ENCODE measurements at places on chromosomes 6 and 20. TPM values are rescaled to one million over a fixed set of nuclear protein-coding genes. Genes with fewer than 3 reads are reported as not detected.

DNA sequence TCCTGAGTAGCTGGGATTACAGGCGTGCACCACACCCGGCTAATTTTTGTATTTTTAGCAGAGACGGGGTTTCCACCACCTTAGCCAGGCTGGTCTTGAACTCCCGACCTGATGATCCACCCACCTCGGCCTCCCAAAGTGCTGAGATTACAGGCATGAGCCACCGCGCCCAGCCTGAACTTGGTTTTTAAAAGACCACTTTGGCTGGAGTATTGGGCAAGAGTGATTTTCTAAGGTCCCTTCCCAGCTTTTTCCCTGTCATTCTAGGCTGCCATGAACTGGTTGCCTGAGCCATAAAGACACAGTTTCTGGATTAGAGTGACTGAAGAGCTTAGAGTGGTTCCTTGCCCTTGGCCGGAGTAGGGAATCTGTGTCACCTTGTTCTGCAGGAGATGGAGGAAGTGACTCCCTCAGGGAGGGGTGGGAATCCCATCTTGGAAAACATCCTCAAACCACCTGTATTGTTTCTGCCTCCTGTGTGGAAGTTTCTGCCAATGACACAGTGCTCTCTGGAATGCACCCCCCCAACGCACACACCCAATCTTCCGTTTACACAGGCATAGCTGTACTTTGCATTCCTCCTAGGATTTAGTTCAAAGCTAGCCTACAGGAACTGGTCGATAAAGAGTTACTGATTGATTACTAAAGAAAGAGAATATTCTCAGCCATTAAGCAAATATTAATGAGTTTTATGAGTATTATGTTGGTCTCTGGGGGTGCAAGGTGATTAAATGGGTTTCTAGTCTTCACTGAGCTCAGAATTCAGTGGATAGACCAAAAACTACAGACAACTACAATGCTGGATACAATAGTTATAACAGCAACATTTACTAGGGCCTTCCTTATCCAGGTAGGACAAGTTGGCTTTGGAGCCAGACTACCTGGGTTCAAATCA lies 18.2 kb downstream of the BCL2L1 start:
- no peak for DNase-seq

Gene EMILIN3
- total RNA-seq = not detected

Gene PACRG
- not detected for total RNA-seq

Gene TCFL5
- total RNA-seq = 4.7 TPM

DNA sequence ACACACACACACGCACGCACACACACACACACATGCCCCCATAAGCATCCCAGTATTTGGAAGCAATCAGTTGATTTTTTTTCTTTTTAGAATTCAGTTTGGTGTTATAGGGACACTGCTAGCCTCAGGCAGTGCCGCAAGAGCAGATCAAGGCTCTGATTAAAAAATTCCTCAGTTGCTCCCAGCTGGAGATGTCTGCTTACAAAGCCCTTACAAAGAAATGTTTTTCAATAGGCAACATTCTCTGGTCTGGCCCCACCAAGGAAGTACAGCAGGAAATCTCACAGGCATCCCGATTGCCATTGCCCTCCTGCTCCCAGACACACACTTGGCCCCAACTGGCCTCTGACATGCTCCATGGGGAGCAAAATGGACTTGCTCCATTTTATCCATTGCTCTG lies 22.9 kb upstream of the CD83 start:
- no peak for DNase-seq

GRCh38 chr6:134533991-134534390 lies 216.1 kb upstream of the SGK1 start:
- no peak for DNase-seq

Gene GPR6
- not detected for total RNA-seq

Data from activated CD4-positive, alpha-beta memory T cell treated with anti-CD3 and anti-CD28 coated beads for 36 hours (primary cell).